ENCODE measurements at places on chromosomes 1 and 21. TPM values are rescaled to one million over a fixed set of nuclear protein-coding genes. Genes with fewer than 3 reads are reported as not detected.

LCE7A gene
- not detected for total RNA-seq

KRTAP11-1 gene
- total RNA-seq: not detected

ZBTB8A gene
- total RNA-seq: 7.1 TPM

SH2D1B gene
- not detected for total RNA-seq

OR2T35 gene
- not detected for total RNA-seq

OR6N1 gene
- total RNA-seq: not detected

TSPEAR gene
- not detected for total RNA-seq

TMEM234 gene
- total RNA-seq: 19.1 TPM

RASSF5 gene
- 2.2 TPM for total RNA-seq

SDC3 gene
- 47.2 TPM for total RNA-seq

BLACAT1 gene
- 0.37 TPM for total RNA-seq

S100A7 gene
- total RNA-seq: not detected

CORT gene
- 2.0 TPM for total RNA-seq

MXRA8 gene
- total RNA-seq: 123 TPM

DNAJC6 gene
- total RNA-seq: 0.45 TPM

CDC7 gene
- not detected for total RNA-seq

LORICRIN gene
- not detected for total RNA-seq

SPRR2B gene
- total RNA-seq: not detected

ATAD3C gene
- 5.2 TPM for total RNA-seq

GJA5 gene
- 4.8 TPM for total RNA-seq

F13B gene
- not detected for total RNA-seq

TSNAX gene
- 12.7 TPM for total RNA-seq

COL8A2 gene
- total RNA-seq: 19.2 TPM
